ENCODE measurements at places on chromosomes 3 and 15. TPM values are rescaled to one million over a fixed set of nuclear protein-coding genes. Genes with fewer than 3 reads are reported as not detected.

Gene ANKDD1A
- 9.3 TPM for total RNA-seq

Gene FRMD5
- total RNA-seq = 10.1 TPM

- DNase-seq = peak; percentile 54
These were observed 185.8 kb upstream of the EOMES start for GRCh38 chr3:27907929-27908328.

DNA sequence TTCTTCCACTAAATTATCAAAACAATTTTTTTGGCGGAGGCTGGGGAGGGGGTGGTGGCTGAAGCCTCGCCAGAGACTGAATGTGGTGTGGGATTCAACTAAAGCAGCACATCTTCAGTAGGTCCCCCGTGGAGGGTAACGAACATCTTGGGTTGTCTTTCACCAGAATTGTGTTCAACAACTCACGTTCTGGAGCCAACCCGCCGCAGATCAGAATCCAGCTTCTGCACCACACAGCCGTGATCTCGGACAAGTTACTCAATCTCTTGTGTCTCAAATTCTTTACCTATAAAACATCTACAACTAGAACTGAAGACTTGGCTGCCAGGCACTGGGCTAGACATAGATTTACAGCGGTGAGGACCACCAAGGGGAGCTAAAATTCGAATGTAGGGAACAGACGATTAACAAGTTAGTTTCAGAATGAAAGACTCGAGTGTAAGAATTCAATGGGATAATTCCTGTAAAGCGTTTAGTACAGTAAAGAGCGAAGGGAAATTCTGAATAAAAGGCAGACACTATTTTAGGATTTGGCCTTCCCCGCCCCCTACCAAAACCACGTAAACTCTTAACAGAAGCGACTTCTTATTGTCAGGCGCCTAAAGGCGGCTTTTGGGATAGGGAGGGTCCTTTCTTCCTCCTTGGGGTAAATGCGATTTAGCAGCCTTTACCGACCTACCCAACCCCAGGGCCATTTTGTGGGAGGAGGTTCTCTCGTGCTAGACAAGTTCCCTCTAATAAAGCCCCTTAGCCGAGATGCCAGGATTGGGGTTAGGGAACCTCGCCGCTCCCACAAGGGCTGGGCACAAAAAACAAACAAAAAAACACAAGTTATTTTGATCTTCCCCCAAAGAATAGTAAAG is 697 bp upstream of the RAB5A start:
- DNase-seq = no peak

DNA sequence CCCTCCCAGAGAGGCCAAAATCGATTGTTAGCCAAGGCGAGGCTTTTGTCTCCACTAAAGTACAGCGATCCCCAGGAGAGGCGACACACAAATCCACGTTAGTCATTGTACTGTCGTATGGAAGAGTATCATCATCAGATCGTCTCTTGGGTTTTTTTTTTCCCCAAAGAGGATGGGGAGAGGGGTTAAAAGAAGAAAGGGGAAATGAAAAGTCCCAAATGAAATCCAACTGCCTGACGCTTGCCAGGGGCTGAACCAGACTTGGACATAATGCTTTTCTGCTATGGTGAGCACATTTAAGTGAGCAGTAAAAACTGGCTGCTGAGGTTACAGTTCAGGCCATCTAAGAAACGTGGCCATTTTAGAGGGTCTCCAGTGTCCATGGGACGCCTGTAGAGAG is 37.9 kb upstream of the CTSH start:
- DNase-seq = no peak

GRCh38 chr3:65728138-65728537 is 310.6 kb downstream of the MAGI1 start:
- peak; percentile 39 for DNase-seq

Measured in GM23338 (cell line).